ENCODE measurements at places on chromosomes 11 and 22.

- DNase-seq = no peak
Measured at GRCh38 chr11:122757201-122757600, 81.1 kb upstream of the CRTAM start.

GRCh38 chr22:50621948-50622722 is 5.8 kb downstream of the ARSA start:
- peak; percentile 53 for DNase-seq

DNA sequence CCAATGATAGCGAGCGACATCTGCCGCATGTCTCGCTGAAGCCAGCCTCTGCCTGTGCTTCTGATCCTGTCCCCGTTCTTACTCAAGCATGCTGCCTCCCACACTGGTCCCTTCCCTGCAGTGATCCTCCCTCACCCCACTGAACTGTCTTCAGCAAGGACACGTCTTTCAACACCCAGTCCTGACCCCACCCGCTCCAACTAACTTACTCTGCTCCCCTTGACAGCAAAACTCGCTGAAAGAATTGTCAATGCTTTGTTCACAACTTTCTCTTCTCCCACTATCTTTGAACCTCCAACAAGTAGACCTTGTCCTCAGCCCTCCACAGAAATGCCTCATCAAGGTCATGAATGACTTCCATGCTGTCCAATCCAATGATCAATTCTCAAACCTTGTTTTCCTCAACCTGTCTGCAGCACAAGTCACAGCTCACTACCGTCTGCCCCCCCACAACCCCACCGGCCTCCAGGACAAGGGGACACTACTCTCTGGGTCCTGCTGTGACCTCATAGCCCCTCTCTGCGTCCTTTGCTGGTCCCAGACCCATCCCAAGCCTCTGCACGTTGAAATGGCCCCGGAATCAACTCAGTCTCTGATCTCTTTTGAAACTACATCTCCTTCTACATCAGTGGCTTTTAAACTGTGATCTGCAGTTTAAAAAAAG is 108.0 kb downstream of the MICAL3 start:
- DNase-seq = no peak

DNA sequence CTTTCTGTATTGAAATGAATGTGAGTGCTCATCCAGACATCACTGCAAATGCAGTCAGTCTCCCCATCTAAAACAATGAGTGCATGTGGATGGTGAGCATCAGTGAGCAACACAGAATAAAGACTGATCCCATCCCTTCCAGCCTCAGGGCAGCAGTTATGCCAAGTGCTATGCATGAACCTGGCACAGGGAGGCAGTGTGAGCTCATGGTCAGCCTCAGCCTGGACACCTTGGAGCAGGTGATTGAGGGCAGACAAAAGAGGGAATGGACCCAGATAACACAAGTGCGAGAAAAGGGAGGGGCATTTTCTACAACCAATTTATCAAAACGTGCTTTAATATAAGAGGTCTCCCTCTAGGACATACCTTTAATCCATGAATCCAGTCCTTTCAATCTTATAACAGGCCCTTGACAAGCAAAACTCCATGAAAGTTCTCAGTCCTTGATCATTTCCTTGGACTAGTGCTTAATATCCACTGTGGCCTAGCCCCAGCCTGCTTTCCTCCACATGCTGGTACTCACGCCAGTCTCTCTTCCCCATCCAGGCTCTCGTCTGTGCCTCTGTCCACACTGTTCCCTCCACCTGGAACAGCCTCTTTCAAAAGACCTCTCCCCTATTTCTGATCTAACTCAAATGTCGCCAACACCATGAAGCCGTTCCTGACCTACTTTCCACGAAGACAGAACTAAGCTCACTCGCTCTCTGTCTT is 50.5 kb upstream of the LRRC55 start:
- DNase-seq = no peak
